LHCN-M2 (cell line): ENCODE measurements at places on chromosomes 12 and 14.

GRCh38 chr12:116933091-116933490 lies 22.3 kb downstream of the FBXW8 start:
- no peak for DNase-seq

DNA sequence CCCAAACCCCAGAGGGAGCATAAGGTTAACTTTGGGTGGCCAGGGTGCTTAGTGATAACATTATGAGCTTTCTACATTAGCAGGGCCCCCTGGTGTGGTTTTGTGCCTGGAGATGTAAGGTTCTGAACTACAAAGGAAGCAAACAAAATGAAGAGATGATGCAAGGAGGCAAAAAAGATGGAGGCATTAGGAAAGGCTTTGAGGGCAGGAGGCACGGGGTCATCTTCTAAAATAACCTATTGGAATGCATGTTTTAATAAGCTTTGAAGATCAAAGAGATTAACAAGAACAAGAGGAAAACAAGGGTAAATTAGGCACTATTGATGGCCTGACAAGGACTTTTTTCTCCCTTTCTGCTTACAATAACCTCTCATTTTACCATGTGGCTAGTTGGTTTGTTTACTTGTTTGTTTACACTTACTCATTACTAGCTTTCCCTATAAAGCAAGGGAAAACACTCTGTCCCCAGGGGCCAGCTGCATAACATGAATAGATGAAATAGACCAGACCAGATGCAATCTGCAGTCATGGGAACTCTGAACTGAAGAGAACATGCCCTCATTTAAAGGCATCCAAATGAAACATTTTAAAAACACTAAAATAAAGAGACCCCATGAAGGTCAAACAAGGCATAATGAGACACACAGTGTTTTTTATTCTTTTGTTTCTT lies 390.3 kb downstream of the DIO2 start:
- no peak for DNase-seq

DNA sequence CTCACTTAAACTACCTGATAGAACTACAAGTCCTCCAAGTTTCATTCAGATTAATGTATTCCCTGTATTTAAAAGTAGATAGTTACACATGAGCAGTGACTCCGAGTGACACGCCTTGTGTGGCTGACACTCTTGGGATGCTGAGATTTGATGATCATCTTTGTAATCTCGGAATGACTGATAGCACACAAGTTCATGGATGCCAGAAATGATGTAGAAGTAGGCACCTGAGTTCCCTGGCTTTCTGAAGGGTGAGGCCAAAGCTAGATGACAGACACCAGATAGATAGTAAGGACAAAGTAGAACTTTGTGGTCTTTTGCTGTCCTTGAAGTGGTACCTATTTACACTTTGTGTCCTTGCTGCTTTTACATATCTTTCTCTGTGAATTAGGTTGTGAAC lies 491.2 kb downstream of the PCNX1 start:
- no peak for DNase-seq

GRCh38 chr12:29148911-29149690 lies at the start of gene FAR2:
Gene FAR2 (plus strand): TSS chr12:29149278. CDS start chr12:29270450, 121,172 bp downstream.
- no peak for DNase-seq

DNA sequence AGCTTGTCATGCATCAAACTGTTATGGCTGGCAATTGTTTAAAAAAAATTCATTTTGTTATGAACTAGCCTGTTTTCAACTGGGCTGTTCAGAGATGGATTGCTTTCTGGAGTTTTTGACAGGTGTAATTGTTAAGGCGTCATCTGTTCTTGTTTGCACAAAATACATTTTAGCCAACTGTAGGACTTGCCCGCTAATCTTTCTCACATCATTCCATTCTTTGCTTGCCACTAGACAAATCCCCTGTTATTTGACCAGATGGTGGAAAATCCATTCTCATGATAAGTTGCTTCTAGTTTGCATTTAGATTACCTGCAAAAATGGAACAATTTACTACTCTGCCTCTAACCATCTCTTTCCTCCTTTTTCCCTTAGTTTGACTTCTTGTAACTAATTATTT lies 114.3 kb downstream of the NPAS3 start:
- DNase-seq: no peak

DNA sequence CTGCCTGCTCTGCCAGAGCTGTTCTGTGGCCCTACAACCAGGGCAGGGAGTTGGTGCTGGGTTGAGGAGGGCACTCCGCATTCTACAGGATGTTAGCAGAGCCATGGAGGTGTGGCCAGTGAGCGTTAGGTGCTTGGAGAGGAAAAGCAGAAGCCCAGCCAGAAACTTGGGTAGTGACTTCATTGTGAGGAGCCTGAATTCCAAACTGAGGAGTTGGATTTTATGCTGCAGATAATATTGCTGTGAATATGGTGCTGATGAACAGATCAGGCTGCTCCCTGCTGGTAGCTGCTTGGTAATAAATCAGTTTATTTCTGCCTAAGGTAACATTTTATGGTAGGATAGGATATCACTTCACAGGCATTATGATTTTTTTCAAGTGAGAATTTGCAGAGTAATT lies 7.1 kb upstream of the CCDC175 start:
- DNase-seq: peak; percentile 12

DNA sequence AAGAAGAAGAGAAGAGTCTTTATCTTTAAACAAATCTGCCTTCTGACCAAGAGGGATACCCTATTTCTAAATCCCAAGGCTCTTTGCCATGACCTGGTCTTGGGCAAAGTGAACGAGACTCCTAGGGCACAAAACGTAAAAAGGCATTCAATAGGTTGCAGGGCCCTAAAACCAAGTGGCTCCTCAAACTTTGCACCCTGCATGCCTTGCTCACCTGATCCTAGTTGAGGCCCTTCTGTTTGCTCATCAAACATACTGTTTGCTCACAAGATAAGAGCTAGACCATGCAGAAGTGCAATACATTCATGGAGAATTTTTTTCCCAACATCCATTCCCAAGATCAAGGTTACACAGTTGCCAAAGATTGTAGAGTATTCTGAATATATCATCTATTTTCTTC lies 7.9 kb upstream of the PRH1 start:
- DNase-seq: no peak

- peak; percentile 23 for DNase-seq
Measured at GRCh38 chr12:29164477-29165393, 15.7 kb downstream of the FAR2 start.

DNA sequence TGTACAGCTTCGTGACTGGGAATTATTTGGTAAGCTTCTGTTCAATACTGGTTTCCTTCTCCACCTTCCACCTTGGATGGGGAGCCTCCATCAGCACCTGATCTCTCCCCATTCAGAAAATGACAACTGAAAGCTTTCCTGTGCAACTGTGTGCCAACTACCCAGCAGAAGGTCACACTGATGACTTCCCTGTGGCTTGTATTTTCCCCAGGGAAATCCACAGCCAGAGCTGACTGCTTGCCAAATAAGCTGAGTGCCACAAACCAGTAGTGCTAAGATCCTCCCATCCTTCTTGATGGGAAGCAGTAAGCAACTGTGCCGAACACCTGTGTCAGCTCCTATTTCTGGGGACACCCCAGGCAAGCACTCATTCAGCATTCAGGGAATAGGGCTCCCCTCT lies 257.2 kb upstream of the SOX5 start:
- no peak for DNase-seq

DNA sequence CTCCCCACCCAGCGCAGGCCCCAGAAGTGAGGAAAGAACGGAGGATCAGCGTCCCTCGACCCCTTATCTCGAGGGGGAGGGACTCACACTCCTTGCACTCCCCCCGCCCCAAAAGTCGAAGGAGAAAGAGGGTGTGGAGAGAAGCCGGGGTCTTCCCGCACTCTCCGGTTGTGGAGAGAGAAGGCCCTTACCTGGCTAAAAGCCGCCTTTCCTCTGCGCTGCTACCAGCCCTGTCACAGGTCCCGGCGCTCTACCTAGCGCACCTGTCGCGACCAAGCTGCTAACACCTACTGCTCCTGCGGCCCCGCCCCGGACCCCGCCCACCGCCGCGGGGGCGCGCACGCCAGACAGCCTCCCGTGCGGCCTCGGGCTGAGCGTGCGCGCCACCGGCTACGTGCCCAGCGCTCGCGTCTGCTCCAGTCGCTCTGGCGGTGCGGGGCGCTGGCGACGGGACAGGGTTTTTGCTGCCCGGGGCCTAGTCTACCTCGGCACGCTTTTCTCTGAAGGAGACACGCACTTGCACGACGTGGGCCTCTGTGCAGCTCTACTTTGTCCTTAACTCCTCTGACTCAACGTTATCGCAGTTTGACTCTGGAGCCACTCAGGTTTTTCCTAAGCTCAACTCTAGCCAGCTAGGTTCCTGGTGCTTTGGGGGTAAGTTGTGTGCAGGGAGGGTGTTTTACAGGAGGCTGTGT lies at the start of gene LIMA1:
Gene LIMA1, minus strand, starts transcription at position 292 of the 695 bp plus-strand sequence. CDS start 34,769 bp downstream, outside the sequence.
- DNase-seq: peak; percentile 80

DNA sequence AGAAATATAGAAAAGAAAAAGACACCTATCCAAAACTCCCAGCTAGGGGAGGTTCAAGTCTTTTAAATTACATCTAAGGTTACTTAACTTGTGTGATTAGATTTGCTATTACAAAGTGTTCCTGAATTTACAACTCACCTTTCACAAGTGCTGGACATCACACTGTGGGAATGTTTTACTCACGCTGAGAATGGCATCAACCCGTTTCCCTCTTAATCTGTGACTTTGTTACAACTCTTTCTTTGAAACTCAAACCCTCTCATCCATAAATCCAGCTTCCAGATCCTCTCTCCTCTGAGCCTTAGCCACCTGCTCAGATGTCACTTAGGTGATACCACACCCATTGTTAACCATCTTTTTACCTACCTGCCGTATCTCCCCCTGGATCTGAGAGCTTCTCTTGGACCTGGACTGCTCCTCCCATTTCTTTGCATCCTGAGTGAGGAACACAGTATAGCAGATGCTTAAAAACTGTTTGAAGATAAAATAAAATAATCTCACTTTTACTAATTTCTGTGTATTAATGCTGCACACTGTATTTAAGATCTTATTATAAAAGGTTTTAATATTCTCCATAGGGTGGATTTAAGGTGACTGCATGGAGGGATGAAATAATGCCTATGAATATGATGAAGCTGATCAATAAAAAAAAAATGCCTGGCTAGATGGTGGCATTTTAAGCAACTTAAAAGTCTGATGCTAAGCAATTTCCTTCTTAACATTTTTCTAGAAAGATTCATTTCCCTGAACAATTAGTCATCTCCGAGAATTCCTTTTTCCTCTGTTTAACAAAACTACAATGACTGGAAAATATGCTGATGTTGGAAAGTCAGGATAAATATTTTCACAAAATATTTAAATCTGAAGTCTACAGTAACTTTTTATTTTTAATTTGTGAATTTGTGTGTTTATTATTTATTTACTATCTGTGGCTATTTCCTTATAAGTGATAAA lies 39.1 kb upstream of the NAP1L1 start:
- DNase-seq: peak; percentile 61

DNA sequence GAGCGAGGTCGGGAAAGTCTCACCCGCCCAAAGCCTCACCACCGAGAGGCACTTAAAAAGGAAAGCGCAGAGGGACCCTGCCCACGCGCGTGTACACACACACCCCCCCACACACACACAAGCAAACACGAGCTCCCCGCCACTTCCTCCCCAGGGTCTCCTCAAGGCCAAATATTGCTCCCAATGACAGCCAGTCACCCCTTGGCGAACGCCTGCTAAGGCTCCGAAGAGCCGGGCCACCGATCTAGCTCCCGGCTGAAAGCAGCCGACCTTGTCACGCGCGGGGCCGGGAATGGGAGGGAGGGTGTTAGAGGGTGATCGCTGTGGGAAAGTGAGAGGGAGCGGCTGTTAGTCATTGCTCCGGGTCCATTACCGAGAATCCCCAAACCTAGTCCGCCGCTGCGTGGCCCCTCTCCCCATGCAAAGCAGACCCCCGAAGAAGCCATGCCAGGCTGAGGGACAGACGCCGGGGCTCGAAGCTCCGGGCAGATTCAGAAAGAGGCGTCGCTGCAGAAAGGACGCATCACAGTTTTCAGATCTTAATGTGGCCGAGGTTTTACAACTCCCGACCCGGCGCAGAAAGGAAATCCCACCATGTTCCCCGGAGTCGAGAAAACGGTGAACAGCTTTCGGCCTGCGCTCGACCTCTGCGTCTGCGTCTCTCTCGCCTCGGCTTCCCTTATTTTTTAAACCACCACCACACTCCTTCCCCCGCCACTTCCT lies 2.6 kb downstream of the BMP4 start:
- peak; percentile 52 for DNase-seq

DNA sequence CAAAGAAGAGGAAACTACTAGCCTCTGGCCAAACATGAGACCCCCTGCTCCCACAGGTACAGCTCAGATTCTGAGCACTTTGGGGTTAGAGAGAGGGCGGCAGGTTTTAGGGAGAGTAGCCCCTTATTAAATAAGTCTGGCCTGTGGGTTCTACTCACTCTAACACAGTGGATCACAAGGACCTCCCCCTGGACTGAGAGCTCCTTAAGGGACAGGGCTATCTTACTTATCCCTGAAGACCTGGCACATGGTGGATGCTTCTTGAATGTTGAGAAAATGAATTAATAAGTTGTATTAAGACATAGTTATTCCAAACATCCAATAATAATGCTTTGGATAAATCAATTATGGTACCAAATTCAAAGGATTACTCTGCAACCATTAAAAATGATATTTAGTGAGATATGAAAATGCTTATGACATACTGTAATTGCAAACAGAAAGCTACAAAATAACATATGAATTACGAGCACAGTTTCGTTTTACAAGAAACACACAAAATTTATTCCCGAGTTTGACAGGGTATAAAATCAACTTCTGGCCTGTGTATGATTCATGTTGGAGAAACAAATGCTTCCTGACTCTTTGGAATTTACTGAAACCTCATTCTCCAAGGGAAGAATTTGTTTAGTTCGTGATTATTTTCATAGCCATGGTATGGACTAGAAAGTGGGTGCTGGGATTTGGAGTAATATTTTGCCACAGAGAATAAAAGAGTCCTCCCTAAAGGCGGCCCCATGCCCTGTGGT lies 59.3 kb upstream of the BDKRB2 start:
- peak; percentile 66 for DNase-seq

GRCh38 chr12:10341892-10342509 lies 34.3 kb downstream of the KLRD1 start:
- DNase-seq: no peak

DNA sequence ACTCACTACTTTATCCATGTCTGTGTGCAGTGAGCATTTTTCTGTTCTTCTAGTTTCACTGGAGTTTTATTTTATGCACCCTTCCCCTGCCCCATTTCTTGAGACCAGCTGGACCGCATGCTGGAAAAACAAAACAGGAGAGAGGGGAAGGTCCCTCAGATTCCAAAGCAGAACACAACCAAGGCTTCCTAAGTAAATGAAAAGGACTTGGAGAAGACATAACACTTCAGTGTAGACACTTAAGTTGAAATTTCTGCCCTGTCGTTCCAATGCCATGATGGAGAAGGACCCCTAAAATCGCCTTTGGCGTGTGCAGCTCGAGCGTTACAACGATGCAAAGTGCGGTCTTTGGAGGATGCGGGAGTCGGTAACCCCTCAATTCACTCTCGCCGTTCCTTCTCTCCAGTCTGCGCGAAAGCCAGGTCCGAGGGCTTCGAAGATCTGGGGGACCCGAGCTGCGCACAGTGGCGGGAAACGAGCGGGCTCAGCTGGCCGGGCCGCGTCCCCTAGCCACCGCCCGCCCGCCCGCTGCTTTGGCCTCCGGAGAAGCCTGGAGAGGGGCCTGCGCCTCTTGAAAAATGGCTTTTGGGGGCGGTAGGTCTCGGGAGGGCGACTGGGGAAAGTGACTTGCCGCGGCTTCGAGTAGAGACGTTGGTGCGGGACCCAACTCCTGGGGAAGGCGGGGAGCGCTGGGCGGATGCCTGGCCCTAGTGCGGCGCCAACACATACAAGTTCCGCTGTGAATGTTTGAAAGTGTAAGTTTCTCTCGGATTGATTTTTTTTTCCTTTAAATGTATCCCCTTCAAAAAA lies 11.2 kb upstream of the HOXC13 start:
- DNase-seq: no peak
